ENCODE measurements at places on chromosomes 6 and 20.

GRCh38 chr6:37705239-37706051, 7.8 kb upstream of the MDGA1 start:
- DNase-seq = peak; percentile 86

DNA sequence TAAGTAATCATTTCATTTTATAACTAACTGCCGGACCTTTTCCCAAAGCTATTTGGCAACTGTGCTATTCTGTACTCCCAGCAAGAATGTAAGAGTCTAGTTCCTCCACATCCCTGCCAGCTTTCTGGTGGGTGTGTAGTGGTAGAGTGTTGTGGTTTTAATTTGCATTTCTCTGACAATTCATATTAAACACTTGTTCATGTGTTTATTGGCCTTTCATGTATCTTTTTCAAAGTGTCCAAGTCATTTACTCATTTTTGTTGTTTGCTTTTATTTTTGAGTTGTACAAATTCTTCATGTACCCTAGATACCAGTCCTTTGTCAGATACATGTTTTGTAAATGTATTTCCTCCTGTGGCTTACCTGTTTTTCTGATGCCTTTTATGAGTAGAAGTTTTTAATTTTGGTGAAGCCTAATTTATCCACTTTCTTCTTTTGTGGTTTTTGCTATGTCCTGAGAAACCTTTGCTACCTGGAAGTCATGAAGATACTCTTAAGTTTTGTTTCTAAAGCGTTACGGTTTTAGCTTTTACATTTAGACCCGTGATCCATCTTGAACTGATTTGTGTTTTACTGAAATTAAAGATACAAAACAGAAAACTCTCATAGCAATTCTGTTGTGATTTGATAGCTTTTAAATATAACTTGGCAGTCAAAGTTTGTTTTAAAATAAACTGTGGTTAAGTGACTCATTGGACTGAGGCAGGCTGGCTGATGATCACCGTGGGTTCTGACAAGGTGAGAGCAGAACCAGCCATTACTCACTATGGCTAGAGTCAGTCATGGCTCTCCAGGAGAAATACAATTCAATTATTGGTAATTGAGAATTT, 8.0 kb downstream of the MYLIP start:
- no peak for DNase-seq

DNA sequence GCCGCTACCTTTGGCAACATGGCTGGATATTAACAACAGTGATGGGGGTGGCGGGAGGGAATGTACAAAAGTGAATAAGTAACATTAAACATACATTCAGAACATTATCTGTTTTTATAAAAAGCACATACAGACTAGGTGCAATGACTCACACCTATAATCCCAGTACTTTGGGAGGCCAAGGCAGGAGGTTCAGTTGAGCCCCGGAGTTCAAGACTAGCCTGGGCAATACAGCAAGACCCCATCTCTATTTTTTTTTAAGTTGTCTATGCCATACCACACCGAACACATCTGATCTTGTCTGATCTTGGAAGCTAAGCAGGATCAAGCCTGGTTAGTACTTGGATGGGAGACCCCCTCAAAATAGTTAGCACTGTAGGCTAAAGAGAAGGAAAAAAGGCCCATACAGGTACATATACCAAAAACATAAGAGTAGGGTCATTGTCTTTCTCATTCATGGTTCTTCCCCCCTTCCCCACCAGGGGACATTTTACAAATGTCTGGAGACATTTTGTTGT, 1.7 kb upstream of the HCK start:
- DNase-seq = no peak

- no peak for DNase-seq
These were observed 423.7 kb upstream of the MARCKS start for GRCh38 chr6:113433335-113433991.

GRCh38 chr20:33875055-33875454, 63.9 kb downstream of the CHMP4B start:
- DNase-seq = no peak

DNA sequence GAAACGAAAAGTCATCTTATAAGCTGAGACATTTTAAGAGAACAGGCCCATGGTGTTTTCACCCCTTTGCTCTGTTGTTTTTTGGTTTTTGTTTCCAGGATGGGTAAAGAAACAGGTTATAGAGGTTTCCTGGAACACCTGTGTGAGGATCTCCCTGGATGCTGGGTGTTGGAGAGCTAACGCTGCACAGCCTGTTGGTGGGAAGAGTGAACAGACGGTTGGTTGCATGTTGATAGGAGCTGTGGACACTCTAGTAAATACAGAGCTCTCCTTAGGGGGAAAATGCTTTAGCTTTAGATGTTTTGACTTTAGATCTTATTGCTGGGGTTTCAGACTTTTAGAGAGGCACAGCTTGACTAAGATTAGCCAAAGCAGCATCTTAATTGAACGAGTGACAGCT, 235.2 kb downstream of the SOX4 start:
- DNase-seq = no peak

GRCh38 chr20:34977365-34978091, 21.9 kb downstream of the MYH7B start:
- no peak for DNase-seq

DNA sequence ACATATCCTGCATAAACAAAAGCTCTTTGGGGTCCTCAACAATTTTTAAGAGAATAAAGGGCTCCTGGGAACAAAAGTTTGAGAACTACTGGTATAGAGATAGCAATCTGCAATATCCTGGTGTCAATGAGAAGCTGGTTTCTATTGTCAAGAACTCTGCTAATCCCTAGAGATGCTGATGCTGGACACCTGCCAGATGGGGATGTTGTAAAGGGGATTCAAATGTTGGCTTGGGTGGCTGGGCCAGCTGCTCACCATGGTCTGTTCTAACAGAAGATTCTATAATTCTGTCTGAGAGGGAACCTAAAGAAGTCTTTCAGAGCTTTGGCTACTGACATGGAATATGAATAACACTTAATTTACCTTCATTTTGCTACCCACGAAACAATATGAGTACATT, 137.8 kb downstream of the BTBD9 start:
- no peak for DNase-seq

DNA sequence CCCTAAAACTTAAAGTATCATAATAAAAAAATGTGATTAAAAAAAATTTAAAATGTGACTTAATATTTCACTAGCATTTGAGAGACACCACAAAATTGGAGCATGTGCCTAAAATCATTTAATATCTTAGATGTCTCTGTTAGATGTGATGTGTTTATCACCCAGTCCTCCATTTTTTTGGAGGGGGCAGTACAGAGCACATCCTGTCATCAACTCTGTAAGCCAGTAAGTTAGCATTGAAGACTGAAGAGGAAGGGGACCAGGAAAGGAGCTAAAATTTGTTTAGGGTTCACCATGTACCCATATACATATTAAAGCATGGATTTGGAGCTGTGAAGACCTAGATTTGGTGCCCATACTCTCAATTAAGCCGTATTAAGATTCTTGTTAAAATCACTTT, 30.7 kb upstream of the ADIG start:
- no peak for DNase-seq

GRCh38 chr6:129104131-129104530, 221.2 kb downstream of the LAMA2 start:
- DNase-seq = no peak

DNA sequence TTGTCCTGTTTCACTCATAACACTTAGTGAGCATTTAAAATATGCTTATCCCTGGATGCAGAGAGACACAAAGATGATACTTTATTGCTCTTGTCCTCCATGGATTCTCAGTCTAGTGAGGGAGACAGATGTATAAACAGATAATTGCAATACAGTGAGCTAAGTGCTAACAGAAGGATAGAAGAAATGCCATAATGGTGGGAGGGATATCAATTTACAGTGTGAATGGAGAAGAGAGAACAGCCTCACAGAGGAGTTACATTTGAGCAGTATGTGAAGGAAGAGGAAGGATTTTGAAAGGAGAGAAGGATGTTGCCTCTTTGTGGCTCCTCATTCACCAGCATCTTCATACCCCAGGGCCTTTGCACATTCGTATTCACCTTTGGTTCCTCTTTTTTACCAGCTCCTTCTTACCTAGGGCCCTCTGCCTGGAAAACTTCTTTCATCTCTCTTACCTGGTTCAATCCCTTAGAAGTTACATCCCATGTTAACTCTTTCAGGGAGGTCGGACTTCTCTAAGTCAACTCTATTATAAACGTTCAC, 341.7 kb downstream of the PRL start:
- DNase-seq = no peak

DNA sequence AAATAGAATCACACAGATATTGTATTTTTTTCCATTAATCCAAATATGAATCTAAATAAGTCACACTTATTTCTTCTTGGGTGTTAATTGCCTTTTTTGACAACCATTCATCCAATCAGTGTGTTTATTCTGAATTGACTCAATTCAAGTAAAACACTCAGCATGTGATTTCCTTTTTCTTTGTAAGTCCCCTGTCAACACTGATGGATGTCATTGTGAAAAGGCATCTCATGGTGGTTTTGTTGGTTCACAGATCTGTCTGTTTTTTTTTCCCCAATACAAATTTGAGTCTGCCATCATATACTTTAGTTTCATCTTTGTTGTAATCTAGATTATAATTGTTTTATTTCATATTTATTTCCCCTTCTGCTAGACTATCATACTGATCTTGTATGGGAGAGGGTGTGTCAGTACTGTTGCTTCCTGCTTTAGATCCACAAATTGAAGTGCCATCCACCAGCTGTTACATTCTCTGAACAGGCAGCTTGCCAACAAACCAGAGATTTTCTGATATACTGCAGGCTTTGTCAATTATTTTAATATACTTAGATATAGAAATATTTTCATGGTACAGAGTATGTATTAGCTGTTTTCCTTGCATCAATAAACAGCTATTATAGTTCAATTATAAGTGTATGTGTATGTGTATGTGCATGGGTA, 64.2 kb upstream of the FLRT3 start:
- DNase-seq = no peak

GRCh38 chr6:10733863-10734262, 11.0 kb downstream of the TMEM14C start:
- DNase-seq = no peak

DNA sequence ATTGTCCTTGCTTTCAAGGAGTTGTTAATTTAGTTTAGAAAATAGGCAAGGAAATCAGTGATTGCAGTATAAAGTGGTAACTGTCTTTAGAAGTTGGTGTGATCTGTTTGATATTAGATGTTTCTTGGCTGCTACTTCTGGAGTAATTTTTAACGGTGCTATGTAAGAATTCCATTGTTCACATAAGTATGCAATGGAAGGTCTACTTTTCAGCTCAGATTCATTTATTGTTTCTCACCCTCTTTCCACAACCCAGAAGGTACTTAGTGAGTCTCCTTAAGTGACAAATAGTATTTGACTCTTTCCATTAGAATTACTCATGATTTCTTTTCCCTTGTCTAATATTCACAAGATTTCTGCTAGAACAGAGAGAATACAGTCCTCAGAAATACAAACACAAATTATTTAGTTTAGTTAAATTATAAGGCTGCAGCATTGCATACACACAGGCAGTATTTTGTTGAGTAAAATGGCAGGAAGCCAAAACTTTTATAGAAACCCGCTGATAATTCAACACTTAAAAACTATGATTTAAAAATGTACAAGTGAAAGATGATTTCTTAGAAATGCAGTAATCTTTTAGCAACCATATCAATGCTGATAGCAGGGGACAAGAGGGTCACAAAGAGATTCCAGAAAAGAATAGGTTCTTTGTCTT, 554.3 kb downstream of the CD109 start:
- DNase-seq = no peak

GRCh38 chr20:3352202-3352601, 55.3 kb downstream of the DNAAF9 start:
- DNase-seq = no peak

- no peak for DNase-seq
These were observed 127.0 kb downstream of the CEBPB start for GRCh38 chr20:50317609-50318008.

GRCh38 chr6:340991-341827, 48.9 kb downstream of the DUSP22 start:
- no peak for DNase-seq

- peak; percentile 42 for DNase-seq
These were observed 39.7 kb downstream of the AGPAT4 start for GRCh38 chr6:161233986-161234661.

DNA sequence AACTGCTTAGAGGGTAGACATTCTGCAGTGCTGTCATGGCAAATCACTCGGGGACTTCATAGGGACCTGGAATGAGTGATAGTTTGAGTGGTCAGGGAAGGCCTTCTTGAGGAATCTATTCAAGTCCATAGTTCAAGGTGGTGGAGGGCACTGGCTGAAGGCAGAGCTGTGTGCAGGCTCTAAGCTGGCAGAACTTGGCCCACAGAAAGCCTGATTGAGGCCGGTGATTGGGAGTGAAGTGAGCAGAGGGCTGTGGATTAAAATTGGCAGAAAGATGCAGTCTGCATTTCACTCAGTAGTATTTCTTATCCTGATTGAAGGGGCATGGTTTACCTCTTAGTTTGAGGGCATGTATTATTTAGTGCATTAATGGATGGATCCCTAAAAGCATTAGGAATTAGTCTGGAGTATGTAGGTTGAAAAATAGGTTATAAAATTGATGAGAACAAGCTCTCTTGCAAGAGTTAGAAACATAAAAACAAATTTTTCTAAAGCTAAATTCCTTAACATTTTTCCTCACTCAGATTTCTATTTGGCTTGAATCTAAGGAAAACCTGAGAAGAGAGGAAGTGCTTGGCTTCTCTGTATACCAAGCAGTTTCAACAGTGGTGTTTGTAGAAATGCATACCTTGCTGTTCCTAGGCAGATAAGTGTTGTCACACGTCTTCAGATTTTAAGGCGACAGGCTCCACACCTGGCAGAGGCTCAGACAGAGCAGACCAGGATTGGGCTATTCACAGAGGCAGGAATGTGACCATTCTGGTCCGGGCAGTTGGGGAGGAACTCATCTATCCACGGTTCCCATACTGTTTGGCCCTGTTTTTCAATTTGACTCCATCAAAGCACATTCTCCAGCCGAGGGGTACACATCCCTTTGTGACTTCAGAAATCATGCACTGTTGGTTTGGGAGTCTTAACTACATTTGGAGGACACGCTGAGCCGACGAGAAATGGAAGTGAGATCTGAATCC, 45.2 kb downstream of the UTRN start:
- DNase-seq = no peak

GRCh38 chr6:26350858-26351543, 14.0 kb upstream of the BTN3A2 start:
- DNase-seq = no peak

GRCh38 chr6:156507656-156508055, 269.5 kb upstream of the ARID1B start:
- DNase-seq = no peak

- no peak for DNase-seq
These were observed 237.5 kb upstream of the TAB2 start for GRCh38 chr6:149079911-149080491.

- no peak for DNase-seq
These were observed 3.9 kb upstream of the PHACTR3 start for GRCh38 chr20:59600472-59600871.

GRCh38 chr6:140007525-140007924, 633.1 kb upstream of the CITED2 start:
- DNase-seq = no peak

DNA sequence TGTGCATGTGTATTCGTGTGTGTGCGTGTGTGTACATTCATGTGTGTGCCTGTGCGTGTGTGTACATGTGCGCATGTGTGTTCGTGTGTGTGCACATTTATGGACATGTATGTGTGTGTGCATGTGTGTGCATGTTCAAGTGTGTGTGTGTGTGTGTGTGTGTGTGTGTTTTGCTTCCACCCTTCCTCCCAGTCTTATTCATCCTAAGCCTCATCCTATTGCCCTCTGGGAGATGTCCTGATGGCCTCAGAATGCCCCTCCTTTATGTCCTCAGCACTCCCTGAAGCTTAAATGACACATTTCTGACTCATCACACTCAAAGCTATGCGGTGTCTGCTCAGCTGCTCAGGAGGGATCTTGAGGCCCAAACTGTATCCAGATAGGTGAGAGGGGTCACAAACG, 76.6 kb upstream of the CCDC167 start:
- no peak for DNase-seq

Measured in type B pancreatic cell (in vitro differentiated cells).